GM19239 (cell line): ENCODE measurements at places on chromosomes 6 and 20.

- no peak for DNase-seq
These were observed 128.9 kb downstream of the ZFP64 start for GRCh38 chr20:52062452-52063209.

DNA sequence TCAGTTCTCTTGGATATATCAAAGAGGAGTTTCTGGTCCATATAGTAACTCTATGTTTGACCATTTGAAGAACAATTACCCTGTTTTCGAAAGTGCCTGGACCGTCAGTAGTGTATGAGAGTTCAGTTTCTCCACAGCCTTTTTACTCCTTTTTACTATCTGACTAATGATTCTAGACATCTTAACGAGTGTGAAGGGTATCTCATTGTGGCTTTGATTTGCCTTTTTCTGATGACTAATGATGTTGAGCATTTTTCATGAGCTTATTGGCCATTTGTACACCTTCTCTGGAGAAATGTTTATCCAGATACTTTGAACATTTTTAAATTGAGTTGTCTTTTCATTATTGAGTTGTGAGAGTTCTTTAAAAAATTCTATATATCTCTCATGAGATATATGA lies 114.9 kb upstream of the ATXN1 start:
- DNase-seq: no peak

- no peak for DNase-seq
These were observed 164.2 kb downstream of the NFATC2 start for GRCh38 chr20:51378171-51378928.

- no peak for DNase-seq
These were observed 245.4 kb upstream of the ASCC3 start for GRCh38 chr6:101126501-101126900.

GRCh38 chr6:110625883-110626282 lies 149.5 kb upstream of the SLC22A16 start:
- no peak for DNase-seq

GRCh38 chr6:25105070-25105925 lies 169.5 kb upstream of the RIPOR2 start:
- DNase-seq: no peak
